ENCODE measurements at places on chromosomes 6 and 20.

DNA sequence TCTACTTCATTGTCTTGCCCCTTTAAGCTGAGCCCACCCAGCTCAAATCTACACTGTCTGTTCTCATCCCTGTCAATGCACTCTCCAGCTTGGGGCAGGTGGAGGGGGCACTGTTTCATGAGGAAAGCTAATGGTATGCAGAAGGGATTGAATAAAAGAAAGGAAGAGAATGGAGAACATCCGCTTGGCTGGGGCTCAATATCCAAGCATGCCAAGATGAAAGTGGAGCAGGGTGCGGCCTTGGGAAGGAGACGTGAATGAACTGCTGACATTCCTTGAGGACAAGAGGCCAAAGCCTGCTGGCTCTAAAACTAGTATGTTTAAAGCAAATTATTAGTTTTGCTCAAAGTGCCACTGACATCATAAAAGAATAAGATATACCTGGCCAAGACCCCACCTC, 24.2 kb downstream of the AKAP12 start:
- DNase-seq = no peak

DNA sequence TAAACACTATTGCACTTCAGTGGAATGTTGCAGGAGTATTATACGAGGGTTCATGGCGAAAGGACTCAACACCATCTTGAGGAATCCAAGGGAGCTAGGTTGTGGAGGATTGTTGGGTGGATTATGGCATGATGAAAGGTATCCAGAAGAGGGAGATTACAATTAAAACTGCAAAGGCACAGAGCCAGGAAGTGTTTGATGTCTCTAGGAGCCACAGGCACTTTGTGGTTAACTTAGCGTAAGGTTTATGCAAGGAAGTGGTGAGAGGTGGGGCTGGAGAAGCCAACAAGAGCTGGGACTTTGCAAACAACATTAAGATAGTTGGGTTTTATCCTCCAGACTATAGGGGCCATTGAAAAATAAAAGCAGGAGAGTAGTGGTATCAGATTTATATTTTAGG, 86.6 kb upstream of the TPD52L1 start:
- DNase-seq = peak; percentile 25

- no peak for DNase-seq
Measured at GRCh38 chr6:52314752-52315151, 30.2 kb upstream of the MCM3 start.

GRCh38 chr20:57601211-57601570, 19.0 kb downstream of the ZBP1 start:
- DNase-seq = no peak

GRCh38 chr6:145276756-145277155, 458.6 kb downstream of the EPM2A start:
- DNase-seq = no peak

DNA sequence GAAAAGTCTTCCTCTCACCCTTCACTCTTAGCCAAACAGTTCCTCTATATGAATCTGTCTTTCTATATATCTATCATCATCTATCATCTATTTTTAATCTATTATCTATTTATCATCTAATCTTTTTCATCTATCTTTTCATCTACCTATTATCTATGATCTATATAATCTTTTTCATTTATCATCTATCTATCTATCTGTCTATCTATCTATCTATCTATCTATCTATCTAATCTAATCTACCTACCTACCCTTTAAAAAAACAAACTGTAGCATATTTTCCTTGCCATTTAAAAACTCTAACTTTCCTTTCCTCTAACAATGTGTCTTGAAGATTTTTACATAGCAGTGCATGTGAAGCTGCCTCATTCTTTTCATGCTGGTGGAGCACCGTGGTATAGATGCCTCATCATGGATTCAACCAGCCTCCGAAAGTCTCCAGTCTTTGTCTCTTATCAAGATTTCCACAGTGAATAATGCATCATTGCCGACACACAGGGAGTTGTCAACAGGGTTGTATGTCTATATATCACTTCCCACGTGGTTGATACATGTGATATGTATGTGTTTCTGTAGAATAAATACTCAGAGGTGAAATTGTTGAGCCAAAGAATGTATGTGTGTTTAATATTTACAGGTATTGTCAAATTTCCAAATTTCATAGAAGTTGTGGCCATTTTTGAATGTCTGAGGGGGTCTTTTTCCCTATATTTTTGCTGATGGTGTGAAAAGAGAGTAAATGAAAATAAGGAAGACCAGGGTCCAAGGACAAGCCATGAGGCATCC, 51.3 kb downstream of the VEGFA start:
- no peak for DNase-seq

DNA sequence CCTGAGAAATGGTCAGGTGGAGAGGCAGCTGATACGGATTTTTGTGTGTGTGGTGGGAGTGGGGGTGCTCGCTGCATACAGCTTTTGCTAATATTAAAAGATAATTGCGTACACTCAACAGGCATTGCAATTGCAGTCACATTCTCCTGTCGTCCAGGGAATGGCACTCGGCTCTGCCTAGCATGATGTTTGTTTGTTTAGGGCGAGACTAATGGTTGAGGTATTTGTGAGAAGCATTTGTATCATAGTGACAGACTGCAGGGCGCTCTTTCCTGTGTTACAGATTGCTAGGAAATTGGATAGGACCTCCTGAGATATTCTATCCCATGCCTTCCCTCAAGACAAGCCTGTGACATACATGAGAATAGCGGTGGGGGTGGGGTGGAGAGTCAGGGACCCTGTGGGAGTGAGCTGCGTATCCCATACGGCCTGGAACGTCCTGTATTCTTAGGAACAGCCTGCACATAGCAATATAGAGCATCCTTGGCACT, 207.4 kb downstream of the SOX4 start:
- DNase-seq = no peak

- DNase-seq = no peak
Measured at GRCh38 chr6:1028723-1029122, 283.2 kb upstream of the FOXQ1 start.

- DNase-seq = no peak
Measured at GRCh38 chr20:60116128-60116909, 158.1 kb downstream of the CDH26 start.

- no peak for DNase-seq
Measured at GRCh38 chr6:144268794-144269349, 16.3 kb upstream of the UTRN start.

DNA sequence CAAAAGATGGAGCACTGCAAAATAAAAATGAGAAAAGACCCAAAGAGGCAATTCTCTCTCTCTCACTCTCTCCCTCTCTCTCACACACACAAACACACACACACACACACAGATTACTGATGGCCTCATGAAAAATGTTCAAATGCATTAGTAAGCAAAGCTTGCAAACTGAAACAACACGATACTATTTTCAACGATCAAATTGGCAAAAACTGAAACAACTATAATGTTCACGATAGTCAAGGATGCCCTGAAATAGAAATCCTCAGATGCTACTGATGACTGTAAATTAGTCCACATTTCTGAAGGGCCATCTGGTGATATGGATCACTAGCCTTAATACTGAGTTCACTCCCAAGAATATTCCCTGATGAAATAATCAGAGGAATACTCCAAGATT, 100.8 kb downstream of the TRERF1 start:
- no peak for DNase-seq

GRCh38 chr6:31293343-31293742, 21.5 kb upstream of the HLA-C start:
- no peak for DNase-seq

DNA sequence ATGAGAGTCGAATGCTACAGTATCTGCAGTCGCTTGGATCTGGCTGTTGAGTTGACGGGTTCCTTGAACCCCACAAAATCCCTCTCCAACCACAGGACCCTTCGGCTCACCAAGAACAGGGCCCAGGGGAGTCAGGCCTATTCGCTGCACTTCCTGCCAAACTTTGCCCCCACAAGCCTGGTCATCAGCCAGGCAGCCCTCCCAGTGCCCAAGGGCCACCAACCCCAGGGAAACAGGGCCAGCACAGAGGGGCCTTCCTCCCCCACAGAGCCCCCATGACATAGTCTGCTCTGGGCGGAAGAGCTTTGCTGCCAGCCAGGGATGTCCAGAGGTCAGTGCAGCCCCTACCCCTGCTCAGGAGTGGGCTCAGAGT, 34.5 kb upstream of the MRGBP start:
- DNase-seq = no peak

DNA sequence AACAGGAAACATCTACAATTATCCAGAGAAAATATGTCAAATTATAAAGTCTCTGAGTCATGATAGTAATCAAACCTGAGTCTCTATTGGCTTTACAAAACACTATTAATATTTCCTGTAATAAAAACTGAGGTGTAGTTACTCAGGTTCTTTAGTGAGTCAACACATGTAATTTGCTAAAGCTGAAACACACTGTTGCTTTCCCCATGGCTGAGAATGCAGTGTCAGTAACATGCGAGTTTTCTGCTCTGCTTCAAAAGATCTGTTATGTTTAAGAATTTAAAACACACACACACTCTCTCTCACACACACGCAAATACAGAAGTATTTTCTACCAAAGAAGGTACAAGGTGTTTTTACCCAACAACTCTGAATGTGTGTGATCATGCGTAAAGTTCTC, 38.6 kb downstream of the ATXN1 start:
- DNase-seq = no peak

DNA sequence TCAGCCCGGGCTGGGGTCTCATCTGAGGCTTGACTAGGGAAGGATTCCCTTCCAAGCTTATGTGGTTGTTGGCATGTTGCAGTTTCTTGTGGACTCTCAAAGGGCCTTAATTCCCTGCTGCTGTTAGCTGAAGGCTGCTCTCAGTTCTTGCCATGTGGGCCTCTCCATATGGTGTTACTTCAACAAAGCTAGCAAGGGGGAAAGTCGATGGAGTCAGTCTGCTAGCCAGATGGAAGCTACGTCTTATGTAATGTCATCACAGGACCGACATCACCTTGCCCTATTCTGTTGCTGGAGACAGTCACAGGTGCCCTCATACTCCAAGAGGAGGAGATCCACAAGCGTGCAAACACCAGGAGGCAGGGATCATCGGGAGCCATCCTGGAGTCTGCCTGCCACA, 43.3 kb upstream of the ARMC2 start:
- DNase-seq = no peak

DNA sequence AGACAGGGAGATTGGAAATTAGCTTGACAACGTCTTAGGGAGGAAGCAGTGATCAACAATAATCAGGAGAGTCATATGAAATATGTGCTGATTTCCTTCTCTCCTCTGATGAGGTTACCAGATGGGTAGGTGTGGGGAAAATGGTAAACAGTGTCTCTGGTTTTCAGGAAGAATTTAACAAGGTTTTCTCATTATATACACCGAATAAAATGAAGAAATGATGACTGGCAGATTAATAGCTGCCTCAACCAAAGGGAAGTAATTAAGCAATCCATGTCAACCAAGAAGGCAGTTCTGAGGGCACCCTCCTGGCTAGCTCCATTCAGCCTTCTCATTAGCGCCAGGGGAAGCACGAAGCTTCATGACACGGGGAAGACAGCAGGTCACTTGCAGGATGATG, 12.7 kb upstream of the RAMACL start:
- DNase-seq = no peak

GRCh38 chr6:145373826-145374225, 361.5 kb downstream of the EPM2A start:
- no peak for DNase-seq

DNA sequence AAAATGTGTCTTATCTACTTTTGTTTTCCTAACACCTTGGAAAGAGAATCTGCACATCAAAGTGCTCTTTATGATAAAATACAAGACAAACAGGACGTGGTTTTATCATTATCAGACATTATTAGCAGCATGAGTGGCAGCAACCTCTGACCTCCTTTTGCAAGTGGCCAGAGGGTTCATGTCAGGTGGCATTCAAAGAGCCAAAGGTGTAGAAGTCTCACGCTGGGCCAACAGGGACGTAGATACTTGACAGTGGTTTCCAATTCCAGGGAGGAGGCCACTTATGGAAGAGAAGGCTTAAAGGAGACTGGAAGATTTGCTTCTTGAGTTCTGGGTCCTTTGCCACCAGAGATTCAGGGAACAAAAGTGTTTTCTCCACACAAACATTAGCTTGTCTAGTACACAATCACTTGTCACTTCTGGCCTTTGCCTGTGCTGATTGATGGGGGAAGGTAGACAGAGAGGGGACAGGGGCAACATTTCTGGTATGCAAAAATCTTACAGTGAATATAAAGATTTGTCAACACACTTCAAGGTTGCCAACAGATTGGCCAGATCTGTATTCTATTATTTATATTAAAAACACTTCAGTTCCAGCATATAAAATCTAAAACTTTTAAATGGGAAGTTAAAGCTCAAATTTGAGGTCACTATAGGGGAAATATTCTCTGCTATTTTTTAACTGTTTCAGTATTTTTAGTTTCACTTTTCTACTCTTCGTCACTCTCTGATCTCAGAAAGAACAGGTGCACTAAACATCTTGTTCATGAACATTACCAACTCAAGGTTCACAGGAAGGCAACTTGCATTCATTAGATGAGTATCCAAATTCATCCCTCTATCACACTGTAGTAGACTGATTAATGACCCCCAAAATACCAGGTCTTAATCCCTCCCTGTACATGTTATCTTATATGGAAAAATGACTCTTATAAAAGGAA, 52.1 kb upstream of the FBXO30 start:
- no peak for DNase-seq

GRCh38 chr6:26570027-26570809, 26.5 kb upstream of the ABT1 start:
- no peak for DNase-seq

GRCh38 chr6:43318011-43318410, 9.4 kb upstream of the CRIP3 start:
- no peak for DNase-seq

DNA sequence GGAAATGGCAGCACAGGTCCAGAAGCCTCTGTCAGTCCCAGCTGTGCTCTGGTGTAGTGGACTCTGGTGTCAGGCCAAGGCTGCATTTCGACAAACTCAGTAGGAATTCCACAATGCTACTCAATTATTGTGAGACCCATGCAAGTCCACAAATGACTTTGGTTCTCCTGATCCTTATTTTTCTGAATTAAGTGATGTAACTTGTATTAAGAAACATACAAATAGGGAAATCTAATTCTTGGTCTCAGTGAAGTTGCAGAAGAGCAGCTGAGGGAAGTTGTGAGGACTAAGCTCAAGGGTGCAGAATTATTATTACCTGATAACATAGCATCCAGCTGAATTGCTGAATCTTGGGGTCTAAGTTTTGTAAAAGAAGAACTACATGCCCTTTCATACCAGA, 116.8 kb downstream of the MAFB start:
- DNase-seq = no peak

DNA sequence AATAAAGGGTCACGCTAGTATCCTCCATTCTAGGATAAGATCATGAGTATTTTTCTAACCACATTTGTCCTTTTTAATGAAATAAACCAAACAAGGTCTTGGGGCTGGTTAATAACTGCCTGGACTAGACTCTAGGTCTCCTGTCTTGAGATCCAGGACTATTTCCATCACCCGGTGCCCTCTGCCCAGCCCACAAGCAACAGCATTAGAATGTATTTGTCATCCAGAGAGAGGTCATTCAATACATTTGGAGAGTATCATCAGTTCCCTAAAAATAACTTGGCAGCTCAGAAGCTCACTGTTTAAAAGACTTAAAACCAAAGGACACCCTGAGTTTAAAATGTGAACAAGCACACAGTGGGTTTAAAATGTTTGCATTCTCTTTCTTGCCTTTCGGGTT, 4.4 kb upstream of the RBM24 start:
- no peak for DNase-seq

Data from HFF-Myc (cell line).